Stimulated activated CD4-positive, alpha-beta T cell treated with anti-CD3 and anti-CD28 coated beads, Interleukin-4, amount 100 ng/mL, for 1 hour (primary cell): ENCODE measurements at places on chromosomes 12 and 14.

DNA sequence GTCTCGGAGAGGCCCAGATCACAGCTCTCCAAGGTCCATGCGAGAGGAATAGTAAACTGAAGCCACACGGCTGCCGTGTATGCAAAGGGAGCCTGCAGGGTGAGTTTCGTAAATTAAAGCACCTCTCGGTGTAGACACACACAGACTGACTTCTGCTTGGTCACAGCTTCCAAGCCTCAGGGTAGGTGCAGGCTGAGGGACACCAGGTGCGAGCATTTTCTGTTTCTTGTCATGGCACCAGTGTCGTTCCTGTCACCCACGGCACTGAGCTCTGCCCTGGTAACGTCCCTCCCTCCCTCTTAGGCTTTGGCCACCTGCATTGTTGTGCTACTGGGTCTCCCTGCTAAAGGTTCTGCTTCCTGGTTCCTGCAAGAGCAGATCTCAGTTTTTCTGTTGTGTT lies 76.2 kb upstream of the DYNC1H1 start:
- DNase-seq: no peak

DNA sequence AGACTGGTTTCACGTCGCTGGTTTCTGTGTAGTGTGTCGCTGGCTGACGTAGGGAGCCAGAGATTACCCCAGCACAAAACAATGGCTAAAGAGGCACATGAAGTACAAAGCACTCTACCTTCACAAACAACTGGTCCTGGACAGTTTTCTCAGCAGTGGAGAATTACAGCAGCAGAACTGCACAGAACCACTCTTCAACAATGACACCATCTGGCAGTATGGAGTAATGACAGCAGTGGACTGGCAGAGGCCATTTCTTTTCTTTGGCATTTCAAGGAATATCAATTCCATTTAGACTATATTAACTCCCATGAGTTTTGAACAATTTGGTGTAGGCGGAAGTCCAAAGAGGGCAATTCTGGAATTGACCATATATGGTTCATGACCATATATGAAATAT lies 1074.1 kb downstream of the AACS start:
- no peak for DNase-seq

GRCh38 chr12:104692557-104693218 lies 235.9 kb downstream of the CHST11 start:
- no peak for DNase-seq

- DNase-seq: no peak
Measured at GRCh38 chr12:8080120-8080519, 2.0 kb upstream of the NECAP1 start.

GRCh38 chr12:51687177-51687576 lies 96.1 kb downstream of the SCN8A start:
- DNase-seq: no peak

DNA sequence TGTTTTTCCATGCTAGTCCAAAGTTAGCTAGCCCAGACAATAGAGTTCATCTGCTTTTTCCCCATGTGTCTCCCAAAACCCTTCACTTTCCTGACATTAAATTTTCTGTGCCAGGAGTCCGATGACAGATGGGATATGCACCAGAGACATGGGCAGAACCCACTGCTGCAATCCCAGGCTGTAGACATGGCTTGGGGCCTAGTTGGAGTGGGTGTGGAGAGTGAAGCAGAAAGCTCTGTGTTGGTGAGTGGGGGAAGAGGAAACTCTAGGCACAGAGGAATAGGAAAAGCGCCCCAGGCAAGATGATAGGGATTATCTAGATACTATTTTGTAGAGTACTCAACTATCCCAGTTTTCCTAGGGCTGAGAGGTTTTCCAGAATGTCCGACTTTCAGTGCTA lies 4.8 kb upstream of the KRT74 start:
- DNase-seq: no peak

DNA sequence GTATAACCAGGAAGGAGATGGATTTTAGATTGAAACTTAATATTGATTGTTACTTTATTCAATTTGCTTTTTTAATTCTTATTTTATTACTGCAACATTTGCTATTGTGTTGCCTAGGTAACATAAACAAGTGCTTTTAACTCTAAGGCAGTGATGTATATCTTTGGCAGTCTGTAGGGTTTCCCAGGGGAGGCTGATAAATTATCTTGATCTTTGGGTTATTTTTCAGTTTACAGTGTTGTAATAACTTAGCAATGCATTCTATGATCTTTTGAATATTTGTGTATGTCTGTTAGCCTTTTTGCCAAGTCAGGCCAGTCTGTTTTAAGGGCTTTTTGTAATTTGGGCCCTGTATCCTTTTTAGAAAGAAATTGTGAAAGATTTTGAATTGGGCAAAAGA lies 7.8 kb upstream of the DTD2 start:
- no peak for DNase-seq

DNA sequence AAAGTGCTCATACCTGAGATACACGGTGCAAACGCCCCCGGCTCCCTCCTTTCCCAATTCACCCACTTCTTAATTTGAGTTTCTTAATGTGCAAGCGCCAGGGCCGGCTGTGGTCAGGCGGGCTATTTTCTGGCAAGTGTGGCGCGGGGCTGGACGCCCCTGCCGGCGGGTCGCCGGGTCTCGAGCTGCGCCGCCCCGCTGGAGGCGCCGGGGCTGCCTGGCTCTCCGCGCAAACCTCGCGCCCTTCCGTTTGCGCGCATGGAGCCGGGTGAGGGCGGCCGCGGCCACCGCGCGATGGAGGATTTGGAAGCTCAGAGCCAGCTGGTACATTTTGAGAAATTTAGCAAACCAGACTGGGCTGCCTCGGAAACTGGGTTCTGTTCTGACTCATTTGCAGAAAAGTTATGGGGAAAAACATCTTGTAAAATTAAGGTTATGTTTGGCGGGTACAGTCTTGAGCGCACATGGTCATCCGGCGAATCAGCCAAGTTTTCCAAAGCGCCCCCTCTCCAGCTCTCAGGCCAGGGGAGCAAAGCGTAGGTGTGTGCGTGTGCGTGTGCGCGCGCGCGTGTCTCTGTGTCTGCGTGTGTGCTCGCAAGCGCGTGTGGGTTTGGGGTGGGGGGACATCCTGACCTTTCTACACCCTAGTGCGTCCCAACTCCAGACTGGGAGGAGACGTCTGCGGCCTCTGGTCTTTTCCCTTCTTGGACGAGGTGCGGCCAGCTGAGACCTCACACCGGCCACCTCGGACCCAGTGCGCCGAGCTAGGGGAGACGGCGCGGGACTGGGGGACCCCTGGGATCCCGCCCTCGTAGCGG lies 6.5 kb upstream of the OTX2 start:
- no peak for DNase-seq

DNA sequence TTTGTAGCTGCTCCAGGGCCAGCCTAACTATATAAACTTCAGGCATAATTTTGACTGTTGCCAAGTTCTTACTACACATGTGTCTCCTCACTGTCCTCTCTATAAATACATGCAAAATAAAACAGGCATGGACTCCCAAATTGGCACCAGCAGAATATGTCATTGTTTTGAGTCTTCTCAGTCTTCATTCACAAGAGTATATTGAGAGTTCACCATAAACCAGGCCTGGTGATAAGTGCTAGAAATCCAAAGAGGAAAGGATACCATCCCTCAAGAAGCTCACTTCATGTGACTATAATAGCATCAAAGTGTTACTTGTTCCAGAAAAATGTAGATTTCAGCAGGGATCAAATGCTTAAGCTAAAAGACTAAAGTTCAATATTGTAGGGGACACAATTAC lies 13.7 kb downstream of the GPR19 start:
- no peak for DNase-seq

DNA sequence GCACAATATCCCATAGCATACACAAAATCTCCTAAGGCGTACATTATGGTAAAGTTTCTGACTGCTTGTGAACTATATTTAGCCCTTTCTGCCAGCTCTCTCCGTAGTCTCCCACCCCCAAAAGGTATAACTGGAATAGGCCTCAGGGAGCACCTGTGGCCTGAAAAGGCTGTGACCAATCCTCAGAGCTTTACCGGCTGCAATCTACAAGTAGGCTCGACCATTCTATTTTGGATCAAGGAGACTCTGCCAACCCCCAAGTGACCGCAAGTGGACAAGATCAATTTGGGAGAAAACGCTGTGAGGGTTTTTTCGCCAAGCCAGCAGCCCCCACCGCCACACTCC lies 1.2 kb downstream of the PPTC7 start:
- DNase-seq: no peak

- no peak for DNase-seq
Measured at GRCh38 chr14:105083926-105084685, 18.9 kb upstream of the GPR132 start.

GRCh38 chr14:32085845-32086383 lies 8.8 kb downstream of the ARHGAP5 start:
- DNase-seq: no peak

DNA sequence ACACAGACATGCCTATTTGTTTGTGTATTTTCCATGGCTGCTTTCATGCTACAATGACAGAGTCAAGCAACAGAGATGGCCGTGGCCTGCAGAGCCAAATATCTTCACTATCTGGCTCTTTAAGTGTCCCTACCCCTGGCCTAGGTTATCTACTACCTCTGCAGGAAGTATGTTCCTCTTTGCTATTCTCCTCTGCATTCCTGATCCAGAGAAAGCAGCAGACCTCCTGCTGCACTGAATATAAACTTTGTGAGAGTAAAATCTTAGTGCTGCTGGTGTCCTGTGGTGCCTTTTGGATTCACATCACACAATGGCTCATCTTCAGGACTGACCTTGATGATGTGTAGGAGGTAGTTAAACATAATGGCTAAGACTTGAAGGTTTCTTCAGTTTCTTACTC lies 233.4 kb downstream of the IPO8 start:
- no peak for DNase-seq

DNA sequence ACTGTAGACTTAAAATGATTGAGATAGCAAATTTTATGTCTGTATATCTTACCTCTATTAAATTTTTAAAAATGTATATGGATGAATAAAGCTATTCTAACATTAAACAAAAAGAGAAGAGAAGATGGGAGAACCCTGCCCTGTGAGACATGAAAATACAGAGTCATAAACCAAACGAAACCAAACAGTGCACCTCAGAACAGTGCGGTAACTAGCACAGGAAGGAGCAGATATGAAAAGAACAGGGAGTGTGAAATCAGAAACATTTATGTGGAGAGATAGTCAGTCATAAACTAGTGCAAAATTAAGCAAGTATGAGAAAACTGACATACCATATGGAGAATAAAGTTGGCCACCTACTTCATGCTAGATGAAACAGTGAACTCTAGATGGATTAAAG lies 135.1 kb downstream of the ERC1 start:
- DNase-seq: no peak

GRCh38 chr14:101926085-101926484 lies 38.3 kb upstream of the DYNC1H1 start:
- no peak for DNase-seq

- no peak for DNase-seq
Measured at GRCh38 chr12:68557011-68557730, 53.5 kb upstream of the RAP1B start.

GRCh38 chr12:65025136-65025535 lies 96.0 kb downstream of the WIF1 start:
- no peak for DNase-seq

DNA sequence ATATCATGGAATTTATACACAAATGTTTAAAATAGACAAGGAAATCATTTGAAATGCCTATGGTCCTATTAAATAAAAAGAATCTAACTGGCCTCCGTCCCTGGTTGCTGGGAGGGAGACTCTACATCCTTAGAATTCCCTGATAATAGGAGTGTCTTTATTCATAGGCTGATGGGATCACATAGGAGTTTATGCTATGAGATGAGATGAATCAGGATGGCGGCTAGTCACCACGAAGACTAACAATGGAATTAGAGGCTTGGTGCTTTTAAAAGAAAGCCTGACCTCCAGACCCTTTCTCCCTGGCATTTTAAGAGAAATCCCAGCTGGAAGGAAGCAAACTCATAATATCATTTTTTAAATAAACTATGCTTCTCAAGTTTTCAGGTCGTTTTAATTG lies 69.7 kb downstream of the SEC23A start:
- no peak for DNase-seq

- no peak for DNase-seq
Measured at GRCh38 chr12:56413392-56413791, 35.8 kb downstream of the TIMELESS start.

DNA sequence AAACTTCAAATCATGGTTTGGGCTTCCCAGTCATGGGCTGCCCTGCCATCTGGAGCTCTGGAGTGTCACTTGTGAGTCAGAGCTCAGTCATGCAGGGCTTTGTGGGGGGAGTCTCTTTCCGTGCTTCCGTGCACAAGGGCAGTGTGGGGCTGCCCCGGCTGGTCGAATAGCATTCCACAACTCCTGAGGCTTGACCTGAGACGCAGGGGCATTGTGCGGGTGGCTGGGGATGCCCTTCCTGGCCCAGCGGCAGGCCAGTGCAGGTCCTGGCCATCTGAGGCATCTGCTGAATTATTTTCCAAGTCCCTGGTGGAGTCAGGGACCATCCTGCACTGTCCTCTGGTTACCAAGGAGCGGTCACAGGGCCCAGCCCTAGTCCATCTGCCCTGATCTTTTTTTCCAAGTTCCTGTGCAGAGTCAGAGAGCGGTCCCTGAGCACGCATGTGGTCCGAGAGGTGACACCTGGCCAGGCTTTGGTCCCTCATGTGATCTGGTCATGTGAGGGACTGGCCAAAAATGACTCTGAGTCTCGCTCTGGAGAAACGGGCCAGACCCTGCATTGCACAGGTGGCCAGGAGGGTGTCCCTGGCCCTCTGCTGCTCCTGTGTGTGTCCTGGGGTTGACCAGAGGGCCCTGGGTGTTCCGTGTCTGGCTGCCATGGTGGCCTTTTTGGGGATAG lies 167.0 kb upstream of the ALG10B start:
- no peak for DNase-seq

GRCh38 chr12:123398177-123398549 lies 14.2 kb downstream of the KMT5A start:
- no peak for DNase-seq

DNA sequence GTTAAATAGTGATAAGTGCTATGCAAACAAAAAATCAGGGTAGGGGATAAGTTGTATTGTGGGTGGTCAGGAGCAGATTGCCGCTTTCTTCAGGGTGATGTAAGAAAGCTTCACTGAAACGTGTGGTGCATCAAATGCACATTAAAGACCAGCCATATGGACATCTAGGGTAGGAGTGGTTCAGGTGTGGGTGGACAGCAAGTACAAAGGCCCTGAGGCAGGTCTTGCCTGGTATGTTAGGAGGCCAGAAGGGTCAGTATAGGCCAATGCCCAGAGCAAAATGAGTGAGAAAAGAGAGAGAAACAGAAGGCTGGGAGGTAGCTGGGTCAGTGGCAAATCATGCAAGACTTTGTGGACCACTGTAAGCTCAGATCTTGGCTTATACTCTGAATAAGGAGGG lies 25.6 kb upstream of the CISTR start:
- no peak for DNase-seq

DNA sequence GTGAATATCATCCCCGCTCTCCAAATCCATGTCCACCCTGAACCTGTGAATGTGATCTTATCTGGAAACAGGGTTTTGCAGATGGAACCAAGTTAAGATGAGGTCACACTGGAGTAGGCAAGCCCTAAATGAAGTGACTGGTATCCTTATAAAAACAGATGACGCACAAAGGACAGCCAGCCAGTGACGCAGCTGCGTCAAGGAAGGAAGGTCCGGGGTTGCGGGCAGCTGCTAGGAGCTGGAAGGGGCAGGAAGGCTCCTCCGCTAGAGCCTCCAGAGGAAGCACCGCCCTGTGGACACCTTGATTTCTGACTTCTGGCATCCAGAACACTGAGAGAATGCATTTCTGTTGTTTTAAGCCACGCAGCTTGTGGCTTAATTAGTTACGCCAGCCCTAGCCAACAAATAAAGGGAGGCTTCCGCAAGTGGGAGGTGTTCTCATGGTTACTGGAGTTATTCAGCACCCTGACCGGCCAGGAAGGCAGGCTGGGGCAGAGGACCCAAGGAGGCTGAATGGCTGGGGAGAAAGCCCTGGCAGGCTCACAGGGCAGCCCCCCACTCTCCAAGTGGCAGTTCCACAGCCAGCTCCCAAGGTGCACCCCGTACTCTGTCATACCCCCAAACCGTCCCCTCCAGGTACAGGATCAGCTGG lies 127.6 kb upstream of the NCOR2 start:
- no peak for DNase-seq
